ENCODE measurements at places on chromosomes 3 and 15.

DNA sequence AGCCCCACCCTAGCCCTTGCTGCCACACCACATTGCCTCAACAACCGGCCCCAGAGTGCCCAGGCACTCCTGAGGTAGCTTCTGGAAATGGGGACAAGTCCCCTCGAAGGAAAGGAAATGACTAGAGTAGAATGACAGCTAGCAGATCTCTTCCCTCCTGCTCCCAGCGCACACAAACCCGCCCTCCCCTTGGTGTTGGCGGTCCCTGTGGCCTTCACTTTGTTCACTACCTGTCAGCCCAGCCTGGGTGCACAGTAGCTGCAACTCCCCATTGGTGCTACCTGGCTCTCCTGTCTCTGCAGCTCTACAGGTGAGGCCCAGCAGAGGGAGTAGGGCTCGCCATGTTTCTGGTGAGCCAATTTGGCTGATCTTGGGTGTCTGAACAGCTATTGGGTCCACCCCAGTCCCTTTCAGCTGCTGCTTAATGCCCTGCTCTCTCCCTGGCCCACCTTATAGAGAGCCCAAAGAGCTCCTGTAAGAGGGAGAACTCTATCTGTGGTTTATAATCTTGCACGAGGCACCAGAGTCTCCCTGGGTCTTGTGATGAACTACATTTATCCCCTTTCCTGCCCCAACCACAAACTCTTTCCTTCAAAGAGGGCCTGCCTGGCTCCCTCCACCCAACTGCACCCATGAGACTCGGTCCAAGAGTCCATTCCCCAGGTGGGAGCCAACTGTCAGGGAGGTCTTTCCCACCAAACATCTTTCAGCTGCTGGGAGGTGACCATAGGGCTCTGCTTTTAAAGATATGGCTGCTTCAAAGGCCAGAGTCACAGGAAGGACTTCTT lies 39.1 kb downstream of the MESD start:
- DNase-seq = no peak

GRCh38 chr15:95492388-95493070 lies 838.0 kb upstream of the NR2F2 start:
- DNase-seq = no peak

- no peak for DNase-seq
These were observed 36.9 kb downstream of the ITPR1 start for GRCh38 chr3:4529876-4530588.

DNA sequence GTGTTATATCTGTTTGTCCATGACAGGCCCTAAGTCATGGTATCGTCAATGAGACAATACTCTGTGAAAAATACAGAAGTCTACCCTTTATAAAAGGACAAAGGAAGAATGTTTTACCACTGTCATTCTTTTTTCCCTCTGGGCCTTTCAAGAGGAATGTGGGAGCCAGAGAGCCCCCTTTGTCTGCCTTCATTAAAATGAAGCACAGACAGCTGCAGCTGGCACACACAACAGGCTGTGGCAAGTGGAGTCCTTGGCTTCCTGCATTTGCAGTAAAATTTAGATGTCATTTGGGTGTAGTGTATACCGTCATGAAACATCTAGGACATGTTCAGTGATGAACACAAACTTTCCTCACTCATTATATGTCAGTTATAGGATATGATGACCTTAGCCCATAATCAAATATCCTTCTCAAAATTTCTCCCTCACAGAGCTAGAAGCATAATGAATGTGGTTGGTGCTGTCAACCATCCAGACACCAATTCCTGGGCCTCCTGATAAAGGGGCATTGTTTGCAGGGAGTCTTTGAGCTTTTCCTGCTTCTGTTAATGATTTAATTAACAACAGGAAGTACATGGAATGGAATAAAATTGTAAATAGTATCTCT lies 76.4 kb downstream of the DHX36 start:
- no peak for DNase-seq

DNA sequence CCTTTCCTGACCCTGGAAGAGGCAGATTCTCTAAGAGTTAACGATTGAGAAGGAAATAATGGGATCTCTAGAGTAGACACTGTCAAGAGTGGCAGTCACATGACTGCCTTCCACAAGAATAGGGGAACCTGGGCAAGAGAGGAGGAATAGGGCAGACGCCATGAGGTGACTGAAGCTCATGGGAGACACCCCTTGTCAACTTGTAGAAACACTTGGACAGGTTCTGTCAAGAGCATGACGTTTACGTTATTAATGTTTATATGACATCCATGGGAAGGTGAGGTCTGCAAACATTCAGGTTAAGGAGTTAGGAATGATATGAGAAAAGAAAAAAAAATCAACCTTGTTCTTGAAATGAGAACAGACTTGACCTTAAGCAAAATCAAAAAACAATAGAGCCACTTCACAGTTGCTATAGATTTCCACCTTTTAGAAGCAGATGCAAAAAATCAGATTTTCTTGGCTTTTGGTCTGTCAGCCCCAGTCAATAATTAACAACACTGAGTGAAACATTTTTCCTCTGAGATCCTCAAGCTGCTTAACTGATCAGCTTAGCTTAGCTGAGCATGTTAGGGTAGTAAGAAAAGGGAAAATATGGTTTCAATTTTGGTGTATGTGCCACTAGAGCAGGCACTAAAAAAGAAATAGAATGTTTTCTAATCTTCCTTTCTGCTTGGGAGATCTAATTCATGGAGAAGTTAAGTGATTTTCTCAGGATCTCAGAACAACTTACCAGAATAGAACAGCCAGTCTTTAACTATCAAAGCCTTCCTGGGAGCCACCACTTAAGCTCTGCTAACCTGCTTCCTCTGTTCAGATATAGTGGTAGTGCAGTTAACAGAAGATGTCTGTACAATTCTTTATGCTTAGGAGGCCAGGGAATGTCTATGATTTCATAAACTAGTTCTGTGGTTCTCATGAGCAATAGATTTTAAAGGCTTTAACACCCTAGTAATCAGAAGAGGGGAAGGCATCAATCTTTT lies 116.9 kb downstream of the B3GALNT1 start:
- DNase-seq = no peak

Measured in omental fat pad (tissue), 4 donors.